ENCODE measurements at places on chromosomes 5 and 9.

- no peak for DNase-seq
Measured at GRCh38 chr5:124252191-124252638, 494.2 kb downstream of the ZNF608 start.

- DNase-seq: no peak
Measured at GRCh38 chr9:73129941-73130685, 21.6 kb upstream of the ANXA1 start.

- DNase-seq: no peak
Measured at GRCh38 chr5:113005454-113005853, 28.9 kb downstream of the DCP2 start.

GRCh38 chr9:134671341-134672113, 29.9 kb downstream of the COL5A1 start:
- DNase-seq: no peak

GRCh38 chr5:38319491-38319890, 61.1 kb downstream of the EGFLAM start:
- DNase-seq: no peak

DNA sequence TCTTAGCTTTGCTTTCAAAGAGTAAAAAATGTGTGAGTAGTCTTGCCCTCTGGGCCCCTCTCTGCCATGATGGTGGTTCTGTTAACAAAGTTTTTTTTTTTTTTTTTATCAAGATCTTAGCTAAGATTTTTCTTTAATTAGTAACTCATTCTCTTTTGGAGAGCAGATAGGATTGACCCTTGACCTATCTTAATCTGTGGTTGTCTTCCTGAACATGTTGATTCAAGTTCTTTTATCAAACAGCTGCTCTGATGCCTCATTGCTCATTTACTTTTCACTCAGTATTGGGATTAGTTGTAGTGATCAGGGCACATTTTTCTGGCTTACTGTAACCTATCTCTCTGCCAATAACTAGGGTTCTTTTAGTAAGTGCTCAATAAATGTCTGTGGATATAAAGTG, 106.3 kb downstream of the PCSK5 start:
- DNase-seq: no peak

GRCh38 chr5:83035373-83036100, 41.7 kb downstream of the TMEM167A start:
- DNase-seq: no peak

GRCh38 chr9:111360881-111361280, 30.9 kb upstream of the OR2K2 start:
- no peak for DNase-seq

GRCh38 chr5:159820692-159821091, 95.6 kb upstream of the ADRA1B start:
- DNase-seq: no peak

DNA sequence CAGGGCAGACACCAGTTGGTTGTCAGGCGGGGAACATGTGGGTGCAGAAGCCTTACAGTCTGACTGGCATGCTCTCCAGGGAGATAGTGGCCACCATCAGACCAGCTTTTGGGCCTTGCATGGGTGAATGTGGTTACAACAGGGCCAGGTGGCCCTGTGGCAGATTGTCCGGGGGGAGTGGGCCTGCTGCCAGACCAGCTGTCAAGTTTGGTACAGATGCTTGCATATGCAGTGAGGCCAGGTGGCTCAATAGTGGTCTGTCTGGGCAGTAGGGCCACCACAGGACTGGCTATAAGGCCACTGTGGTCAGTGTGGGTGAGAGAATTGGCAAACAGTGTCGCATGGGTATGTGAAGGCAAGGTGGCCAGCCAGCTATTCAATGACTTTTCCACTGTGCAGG, 148.7 kb downstream of the FAM174A start:
- DNase-seq: no peak

DNA sequence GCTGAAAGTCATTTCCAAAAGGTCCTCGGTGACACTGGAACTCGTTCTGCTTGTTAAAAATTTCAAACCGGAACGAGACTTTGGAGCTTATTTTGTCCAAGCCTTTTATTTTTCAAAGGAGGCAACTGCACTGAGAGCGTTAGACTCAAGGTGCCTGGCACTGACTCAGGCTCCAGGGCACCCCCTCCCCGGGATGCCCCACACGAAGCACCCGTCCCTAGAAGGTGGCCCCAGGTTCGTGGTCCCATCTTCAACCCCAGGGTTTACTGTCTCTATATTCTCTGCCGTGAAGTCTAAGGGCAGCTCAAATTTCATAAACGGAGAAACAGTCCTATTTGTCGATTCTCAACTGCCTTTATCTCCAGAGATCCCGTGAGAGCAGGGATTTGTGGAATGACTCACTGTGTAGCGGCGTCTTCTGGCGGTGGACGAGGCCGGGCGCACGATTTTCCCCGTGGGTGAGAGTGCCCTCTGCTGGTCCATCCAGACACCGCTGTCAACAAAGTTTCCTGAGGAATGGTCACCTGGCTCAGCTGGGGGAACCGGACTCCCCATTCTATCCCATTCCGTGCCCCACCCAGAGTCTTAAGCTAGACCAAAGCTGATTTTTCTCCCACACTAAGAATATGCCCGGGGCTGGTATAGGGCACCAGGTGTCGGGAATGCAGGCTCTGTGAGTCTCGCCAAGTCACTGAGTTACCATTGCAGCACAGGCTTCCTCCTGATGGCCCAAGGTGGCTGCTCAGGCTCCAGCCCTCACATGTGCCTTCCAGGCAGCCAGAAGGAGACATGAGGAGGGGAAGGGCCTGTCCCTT, 27.1 kb upstream of the SLC6A19 start:
- DNase-seq: no peak

- no peak for DNase-seq
Measured at GRCh38 chr9:90878562-90878961, 76.9 kb downstream of the SYK start.

DNA sequence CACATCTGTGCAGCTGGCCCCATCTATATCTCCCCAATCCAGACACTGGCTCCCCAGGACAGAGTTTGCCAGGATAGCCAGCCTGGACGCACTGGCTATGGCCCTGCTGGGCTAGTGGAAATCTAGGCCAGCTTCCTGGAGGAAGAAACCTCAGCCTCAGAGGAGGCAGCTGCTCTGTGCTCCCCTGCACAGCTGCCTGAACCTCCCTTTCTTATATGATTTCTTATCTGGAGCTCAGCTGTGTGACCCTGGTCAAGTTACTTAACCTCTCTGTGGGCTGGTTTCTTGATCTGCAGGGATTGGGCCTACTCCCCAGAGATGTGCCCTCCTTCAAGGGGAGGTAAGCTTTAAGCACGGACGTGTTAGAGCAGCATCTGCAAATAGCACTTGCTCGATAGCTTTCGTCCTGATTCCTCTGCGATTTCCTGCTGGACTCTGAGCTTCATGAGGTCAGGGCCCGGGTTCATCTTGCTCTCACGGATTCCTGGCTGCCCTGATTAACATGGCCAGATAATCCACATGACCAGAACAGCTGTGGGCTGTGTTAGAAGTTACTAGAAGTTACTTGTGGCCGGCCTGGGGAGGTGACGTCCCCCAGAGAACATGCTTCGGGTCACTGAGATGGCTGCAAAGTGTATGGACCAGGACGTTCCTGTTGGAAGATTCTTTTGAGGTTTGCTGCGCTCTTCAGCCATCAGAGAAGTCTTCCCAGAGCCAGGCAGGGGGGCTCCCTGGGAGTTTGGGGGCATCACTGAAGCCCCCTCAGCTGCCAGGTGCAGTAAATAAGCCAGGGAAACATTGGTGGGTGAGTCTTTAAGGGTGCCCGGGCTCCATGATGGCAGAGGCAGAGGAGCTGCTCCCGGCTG, 14.5 kb downstream of the C9orf50 start:
- no peak for DNase-seq

DNA sequence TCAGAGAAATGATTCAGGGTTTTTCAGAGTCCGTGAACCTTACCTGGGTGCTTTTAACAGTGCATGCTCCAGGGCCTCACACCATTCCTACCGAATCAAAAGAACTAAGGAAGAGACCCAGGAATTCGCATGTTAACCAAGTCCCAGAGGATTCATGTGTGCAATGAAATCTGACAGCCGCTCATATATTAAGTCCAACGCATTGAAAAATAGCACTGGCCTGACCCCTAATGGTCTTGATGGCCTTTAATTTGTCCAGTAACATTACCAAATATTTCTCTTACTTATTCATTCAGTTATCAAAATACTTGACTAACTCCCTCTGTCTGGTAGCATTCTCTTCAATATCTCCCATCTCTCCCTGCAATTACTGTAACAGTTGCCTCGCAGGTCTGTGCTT, 55.0 kb upstream of the MARCHF11 start:
- DNase-seq: no peak

DNA sequence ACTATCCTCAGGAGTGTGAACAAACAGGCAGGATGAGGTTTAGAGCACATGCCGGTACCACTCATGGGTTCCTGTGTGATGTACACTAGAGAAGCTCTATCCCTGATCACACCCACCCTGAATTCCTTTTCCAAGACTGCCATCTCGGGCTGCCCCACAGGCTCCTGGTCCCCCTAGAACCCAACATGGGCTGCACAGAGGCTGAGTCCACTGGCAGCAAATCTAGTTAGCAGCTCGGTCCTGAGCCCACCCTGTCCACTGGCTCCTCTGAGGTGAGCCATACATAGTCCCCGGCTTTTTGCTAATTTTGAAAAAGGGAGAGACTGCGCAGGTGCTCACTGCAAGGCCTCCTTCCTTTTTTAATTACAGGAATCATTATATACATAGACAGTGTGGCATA, 227.0 kb downstream of the FSTL4 start:
- no peak for DNase-seq

DNA sequence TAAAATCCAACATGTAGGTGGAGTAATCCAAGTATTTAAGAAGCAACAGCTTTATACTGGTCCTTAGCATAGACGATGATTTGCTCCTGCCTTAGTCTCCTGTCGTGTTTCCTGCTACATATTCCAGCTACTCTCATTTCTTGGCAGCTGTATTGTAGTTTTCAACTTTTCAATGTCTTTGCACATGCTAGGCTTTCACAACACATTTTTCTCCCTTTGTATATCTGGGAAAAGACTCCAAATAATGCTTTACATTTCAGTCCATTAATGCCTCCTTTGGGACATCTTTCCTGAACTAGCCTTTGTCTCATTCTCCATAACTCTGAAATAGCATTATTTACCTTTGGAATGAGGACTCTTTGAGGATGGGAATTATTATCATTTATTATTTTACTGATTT, 508.0 kb downstream of the PTPRD start:
- DNase-seq: no peak

DNA sequence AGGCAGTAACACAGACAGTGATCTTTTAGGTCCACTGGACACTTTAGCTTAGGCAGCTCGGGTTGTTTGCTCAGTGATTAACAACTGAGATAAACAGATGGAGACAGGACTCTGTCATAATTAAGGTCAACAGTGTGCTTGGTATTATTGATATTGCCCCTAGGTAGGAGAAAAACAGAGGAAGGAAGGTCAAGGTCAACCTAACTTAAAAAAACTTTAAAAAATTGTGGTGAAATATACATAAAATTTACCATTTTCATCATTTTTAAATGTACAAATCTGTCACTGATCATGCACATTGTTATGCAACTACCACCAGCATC, 2.1 kb upstream of the HSPA4 start:
- DNase-seq: no peak

- no peak for DNase-seq
Measured at GRCh38 chr9:14293801-14294200, 20.1 kb downstream of the NFIB start.

Measured in activated T-helper 1 cell treated with anti-CD3 and anti-CD28 coated beads, Interleukin-2, amount 50 U/mL, for 16 hours (primary cell).